Occipital lobe (tissue), 3 donors: ENCODE measurements at places on chromosomes 16 and 17. TPM values are rescaled to one million over a fixed set of nuclear protein-coding genes. Genes with fewer than 3 reads are reported as not detected.

Gene SLFN14
- total RNA-seq: 0.31 TPM

Gene EFCAB3
- not detected for total RNA-seq

Gene RBFOX1
- 78.0 TPM for total RNA-seq

Gene TBC1D3
- total RNA-seq: not detected

Gene SP6
- 0.16 TPM for total RNA-seq
